Stimulated activated CD4-positive, alpha-beta T cell treated with anti-CD3 and anti-CD28 coated beads, Interleukin-12 subunit alpha, Interleukin-12 subunit beta, amount 100 ng/mL, for 24 hours (primary cell): ENCODE measurements at places on chromosomes 6 and 20.
A peak's percentile ranks its signal among the peaks of the same experiment; 100 is the strongest.

DNA sequence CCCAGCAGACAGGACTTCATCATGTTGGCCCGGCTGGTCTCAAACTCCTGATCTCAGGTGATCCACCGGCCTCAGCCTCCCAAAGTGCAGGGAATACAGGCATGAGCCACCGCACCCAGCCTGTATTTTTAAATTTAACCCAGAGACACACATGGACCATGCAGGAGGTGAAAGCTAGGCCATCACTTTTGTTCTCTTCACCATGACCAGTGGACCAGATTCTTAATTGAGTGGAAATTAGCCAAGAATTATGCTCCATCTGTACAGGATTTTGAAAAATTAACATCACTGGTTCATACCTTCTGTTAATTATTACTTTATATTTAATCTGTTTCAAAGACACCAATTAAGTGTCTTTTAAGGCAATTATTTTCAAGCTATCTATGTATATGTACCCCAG lies 493.6 kb upstream of the NOX3 start:
- no peak for DNase-seq

- no peak for DNase-seq
Measured at GRCh38 chr6:96814625-96815024, 22.7 kb downstream of the GPR63 start.

DNA sequence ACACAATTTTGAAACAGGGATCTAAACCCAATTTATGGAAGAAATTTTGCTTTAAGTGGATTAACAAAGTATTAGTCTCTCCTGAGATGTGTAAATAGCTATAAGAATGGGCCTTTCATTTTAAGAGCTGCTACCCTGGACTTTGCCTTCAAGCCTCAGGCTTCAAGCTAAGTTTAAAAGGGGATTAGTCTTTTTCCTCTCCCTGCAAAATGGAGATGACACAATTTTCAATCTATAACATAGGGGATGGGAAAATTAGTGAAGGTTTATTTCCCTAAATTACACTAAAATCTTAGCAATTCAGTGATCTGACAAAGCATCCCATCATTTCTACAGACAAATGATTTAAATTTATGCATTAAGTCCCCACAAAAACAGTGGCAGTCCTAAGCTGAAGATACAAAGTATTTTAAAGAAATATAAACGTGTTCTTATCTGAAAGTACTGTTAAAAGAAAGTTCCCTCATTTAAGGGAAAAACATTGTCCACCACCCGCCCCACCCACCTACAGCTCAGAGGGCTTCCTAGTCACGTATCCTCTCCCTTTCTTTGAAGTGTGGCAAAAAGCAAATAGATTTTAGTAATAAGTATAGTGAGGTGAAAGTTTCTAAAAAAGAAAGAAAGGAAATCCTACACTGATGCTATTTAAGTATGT lies 14.5 kb downstream of the ARHGAP18 start:
- no peak for DNase-seq

DNA sequence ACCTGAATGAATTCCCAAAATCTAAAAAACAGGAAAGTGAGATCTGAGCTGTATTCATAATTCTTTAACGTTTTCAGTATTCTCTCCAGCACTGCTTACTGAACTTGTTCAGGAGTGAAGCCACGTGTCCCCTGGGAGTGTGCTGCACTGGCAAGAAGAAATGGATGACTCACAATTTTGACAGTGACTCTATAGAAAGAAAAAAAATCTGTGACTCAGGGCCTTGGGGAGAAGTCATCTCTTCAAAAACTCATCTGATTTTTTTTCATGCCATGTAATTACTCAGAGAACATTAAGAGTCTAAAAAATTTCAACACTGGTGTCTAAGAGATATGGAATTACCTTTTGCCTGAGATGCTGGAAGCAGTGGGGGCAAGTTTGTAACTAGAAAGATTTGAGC lies 39.7 kb downstream of the ANKEF1 start:
- DNase-seq = no peak

DNA sequence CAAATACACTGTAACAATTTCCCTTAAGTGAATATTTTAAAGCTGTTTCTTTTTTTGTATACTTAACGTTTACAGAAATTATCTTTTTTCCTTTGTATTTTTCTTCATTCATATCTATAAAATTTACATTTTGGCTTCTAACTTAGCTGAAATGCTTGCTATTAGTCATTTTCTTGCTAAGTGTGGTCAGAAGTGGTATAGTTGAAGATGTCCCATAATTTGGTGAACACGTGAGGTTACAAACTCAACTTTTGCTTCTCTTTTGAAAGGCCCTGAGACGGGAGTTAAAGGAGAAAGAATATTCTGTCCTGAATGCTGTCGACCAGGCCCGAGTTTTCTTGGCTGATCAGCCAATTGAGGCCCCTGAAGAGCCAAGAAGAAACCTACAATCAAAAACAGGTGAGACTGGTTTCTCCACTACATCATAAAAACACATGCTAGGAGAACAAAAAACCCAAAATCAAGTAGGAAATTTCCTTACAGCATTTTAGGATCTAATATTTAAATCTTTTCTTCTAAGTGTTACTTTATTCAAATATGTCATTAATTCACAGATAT lies 445.0 kb downstream of the UTRN start:
- no peak for DNase-seq

GRCh38 chr20:41181567-41181966 lies 44.2 kb downstream of the PLCG1 start:
- no peak for DNase-seq

- DNase-seq = no peak
Measured at GRCh38 chr20:21712443-21713059, 7.1 kb downstream of the PAX1 start.

DNA sequence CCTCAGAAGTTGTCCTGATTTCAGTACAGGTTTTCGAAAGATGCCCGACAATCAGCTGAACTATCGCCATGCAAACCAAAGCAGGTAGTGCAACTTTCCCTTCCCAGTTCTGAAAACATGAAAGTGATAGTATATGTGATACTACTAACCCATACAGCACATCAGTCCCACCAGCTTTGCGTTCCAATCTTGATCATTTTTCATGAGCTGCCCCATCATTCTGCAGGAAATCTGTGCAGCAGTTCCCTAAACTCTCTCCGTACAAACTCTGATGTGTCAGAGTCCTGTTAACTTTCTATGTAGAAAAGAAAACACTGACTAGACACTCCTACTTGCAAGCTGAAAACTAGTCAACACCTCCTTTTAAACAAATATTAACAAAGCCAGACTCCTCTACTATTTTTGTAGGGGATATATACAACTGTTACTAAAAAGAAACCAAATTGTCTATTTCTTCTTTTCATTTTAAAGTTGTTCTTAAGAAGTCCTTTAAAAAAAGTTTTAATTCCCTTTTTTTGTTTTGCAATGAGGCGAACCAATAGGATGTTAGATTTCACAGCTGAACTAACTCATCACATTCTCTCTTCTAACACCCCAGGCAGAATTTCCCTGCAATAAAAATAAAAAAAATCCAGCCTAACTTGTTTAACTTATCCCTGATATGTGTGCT lies 99.6 kb upstream of the DST start:
- no peak for DNase-seq

- DNase-seq = no peak
Measured at GRCh38 chr6:3561725-3562124, 104.9 kb upstream of the SLC22A23 start.

DNA sequence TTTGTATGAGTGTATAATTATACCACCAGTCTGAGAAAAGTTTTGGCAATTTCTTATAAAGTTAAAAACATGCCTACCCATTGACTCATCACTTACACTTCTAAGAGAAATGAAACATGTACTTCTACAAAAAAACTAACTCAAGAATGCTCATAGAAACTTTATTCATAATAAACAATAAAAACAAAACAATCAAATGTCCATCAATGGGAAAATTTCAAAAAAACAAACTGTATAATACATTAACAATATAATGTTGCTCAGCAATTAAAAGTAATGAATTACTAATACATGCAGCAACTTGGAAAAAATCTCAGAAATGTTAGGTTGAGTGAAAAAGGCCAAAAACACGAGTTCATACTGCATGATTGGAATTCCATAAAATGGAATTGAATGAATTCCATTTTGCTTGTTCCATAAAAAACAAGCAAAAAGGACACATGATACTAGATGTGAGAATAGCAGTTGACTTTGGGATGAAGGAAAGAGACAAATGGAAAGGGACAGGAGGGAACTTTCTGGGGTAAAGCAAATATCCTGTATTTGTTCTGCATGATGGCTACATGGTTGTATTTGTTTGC lies 726.6 kb downstream of the RFPL4B start:
- no peak for DNase-seq

GRCh38 chr6:137877113-137877512 lies 10.1 kb downstream of the TNFAIP3 start:
- no peak for DNase-seq

GRCh38 chr6:54130179-54130578 lies 18.9 kb downstream of the MLIP start:
- no peak for DNase-seq

DNA sequence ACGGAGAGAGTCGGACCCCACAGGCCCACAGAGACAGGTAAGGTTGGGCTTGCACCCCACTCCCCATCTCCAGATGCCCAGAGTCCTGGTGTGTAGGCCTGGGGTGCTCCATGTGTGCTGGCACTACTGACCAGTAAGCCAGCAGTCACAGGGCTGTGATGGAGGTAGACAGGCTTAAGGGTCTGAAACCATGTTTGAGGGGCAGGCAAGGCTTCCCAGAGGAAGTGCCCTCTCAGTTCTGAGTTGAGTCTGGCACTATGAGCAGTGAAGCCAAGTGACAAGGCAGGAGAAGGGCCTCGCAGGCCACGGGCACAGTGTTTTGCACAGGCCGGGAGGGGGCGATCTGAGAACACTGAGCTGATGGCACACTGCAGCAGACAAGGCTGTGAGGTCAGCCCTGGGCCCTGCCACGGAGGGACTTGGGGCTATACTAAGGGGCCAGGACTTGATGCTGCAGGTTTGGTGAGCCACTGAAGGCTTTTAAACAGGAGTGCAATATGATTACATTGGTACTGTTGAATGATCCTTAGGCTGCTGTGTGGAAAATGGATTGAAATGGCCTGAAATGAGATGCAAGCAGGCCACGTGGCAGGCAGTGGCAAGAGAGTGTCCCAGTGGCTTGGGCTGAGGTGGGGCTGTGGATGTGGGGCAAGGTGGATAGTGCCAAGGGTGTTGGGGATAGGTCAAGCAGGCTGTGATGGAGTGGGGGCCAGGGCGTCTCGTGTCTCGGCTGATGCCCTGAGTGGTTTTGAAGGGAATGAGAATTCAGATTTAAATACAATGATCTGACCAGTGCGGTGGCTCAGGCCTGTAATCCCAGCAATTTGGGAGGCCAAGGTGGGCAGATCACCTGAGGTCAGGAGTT lies 20.3 kb downstream of the TTBK1 start:
- peak; percentile 71 for DNase-seq

DNA sequence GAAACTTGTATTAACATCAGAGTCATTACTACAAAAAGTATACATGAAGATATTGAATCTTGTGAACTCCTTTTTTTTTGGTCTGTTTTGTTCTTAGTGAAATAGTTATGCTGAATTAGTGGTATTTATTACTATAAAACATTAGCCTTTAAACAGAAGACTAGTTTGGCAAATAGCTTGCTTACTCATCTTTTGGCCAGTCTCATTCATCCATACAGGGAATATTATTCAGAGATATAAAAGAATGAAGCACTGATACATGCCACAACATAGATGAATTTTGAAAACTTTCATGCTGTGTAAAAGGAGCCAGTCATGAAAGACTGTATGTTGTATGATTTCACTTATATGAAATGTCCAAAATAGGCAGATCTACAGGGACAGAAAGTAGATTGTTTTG lies 205.9 kb downstream of the ZFAND3 start:
- no peak for DNase-seq

DNA sequence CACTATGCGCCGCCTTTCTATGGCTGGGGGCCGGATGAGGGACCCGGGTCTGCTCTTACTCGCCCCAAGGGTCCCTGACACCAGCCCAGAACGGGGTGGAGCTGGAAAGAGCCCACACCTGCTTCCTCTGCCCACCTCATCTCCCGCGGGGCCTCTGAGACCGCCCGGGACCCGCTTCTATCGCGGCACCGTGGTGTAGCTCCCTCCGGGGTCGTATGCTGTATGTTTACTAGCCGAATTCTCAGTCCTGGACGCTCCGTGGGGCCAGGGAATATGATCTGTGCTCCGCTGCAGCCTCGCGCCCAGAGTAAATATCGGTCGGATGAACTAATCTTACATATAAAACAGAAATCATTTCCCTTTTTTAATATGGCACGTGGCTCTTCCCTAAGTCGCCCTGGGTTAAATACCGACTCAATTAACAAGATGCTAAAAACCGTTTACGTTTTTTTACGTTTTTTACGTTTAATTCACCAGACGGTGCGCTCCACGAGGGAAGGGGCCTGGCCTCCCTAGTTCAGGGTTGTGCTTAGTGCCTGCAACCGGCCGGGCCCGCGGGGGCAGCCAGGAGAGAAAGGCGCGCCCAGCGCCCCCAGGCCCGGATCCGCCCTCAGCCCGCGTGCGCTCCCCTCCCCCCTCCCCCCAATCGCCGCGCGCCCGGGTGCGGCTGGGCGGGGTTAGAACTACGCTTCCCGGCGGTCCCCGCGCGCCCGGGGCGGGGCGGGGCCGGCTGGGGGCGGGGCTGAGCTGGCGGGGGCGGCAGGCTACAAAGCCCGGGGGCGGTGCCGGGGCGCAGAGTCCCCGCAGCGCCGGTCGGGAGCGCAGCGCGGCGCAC lies at the start of gene RBM38:
RBM38 (plus strand) TSS at position 793 of the 835 bp plus-strand sequence. CDS start 186 bp downstream, outside the sequence.
- peak; percentile 66 for DNase-seq

GRCh38 chr20:4681401-4681800 lies 40.3 kb upstream of the PRND start:
- DNase-seq = no peak

DNA sequence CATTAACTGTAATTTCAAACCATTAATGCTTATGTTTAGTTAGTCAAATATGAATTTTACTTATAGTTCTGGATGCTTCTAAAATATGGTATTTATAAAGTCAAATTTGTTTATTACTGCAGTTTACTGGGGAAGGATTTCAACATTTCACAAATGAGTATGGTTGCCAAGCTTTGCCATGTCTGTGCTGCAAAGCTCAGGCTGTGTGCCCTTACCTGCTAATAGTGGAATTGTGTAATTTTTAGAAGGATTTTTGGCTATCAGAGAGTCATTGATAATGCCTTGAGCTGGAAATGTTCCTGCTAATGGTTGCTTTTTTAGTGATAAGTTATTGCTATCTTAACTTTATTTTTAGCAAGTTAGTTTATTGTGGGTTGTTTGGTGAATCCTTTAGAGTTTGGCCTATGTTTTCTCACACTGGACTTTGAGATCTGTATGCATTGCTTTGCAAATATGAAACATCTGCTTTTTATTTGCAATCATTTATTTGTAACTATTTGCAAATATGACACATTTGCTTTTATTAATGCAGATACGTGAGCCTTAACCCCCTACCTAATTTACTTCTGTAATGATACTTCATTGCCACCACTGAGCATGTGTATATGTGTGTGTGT lies 105.8 kb downstream of the CD109 start:
- DNase-seq = no peak
